ENCODE measurements at places on chromosomes 6 and 20. TPM values are rescaled to one million over a fixed set of nuclear protein-coding genes. Genes with fewer than 3 reads are reported as not detected.

- ATAC-seq = no peak
Measured at GRCh38 chr20:25147716-25148115, 47.8 kb upstream of the ENTPD6 start.

Gene FERMT1
- total RNA-seq = 16.6 TPM

DNA sequence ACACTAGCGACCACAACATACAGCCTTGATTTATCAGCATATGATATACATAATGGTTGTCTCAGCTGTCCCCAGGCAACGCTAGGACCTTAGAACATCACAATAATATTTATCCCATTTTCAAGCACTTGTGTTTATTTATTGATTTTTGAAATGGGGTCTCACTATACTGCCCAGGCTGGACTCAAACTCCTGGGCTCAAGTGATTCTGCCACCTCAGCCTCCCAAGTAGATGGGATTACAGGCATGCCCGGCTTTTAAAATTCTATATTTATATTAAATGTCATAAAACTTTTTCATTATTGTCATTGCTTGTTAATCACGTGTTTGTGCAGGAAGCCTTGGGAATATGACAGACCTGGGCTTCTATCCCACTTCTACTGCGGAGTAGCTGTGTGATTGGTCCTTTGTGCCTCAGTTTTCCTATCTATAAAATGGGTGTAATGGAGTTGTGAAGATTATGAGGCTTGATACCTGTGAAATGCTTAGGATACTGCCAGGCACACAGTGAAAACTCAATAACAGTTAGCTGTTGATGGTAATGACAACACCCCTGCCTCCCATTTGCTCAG, 10.2 kb downstream of the COL20A1 start:
- ATAC-seq = no peak

DNA sequence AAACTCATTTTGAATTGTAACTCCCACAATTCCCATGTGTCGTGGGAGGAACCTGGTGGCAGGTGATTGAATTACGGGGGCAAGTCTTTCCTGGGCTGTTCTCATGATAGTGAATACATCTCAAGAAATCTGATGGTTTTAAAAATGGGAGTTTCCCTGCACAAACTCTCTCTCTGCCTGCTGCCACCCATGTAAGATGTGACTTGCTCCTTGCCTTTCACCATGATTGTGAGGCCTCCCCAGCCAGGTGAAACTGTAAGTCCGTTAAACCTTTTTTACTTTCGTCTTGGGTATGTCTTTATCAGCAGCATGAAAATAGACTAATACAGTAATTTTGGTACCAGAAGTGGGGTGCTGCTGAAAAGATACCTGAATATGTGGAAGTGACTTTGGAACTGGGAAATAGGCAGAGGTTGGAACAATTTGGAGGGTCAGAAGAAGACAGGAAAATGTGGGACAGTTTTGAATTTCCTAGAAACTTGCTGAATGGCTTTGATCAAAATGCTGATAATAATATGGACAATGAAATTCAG, 41.4 kb upstream of the SAMHD1 start:
- no peak for ATAC-seq

Gene KIF25
- 0.64 TPM for total RNA-seq

- peak; percentile 50 for ATAC-seq
Measured at GRCh38 chr6:82270881-82271635, 23.5 kb upstream of the IBTK start.
